Activated gamma-delta T cell treated with anti-CD3 and anti-CD28 coated beads, Interleukin-2, amount 50 U/mL, for 16 hours (primary cell): ENCODE measurements at places on chromosomes 16 and 17.

DNA sequence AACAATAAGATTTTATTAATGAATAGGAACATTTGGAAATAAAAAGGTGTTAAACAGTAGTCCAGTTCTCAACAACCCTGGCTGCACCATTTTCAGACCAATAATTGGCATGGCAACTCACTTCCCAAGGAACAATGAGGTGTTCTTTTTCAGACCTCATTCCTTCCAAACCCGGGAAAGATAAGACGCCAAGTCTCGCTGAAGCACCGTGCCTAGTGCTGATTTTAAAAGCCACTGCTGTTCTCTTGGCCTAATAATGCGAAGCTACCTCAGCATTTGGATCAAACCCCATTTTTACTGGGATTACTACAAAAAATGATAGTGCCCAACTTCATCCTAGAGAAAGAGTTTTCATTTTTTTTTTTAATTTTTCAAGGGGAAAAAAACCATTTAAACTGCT is 75.2 kb upstream of the NOL11 start:
- no peak for DNase-seq

GRCh38 chr17:71055128-71055527 is 885.8 kb downstream of the KCNJ2 start:
- no peak for DNase-seq

GRCh38 chr17:29091606-29092289 is 48.8 kb downstream of the PIPOX start:
- DNase-seq: no peak

GRCh38 chr16:86203557-86204275 is 304.8 kb downstream of the IRF8 start:
- no peak for DNase-seq

GRCh38 chr17:46047398-46047797 is 48.3 kb downstream of the STH start:
- no peak for DNase-seq

DNA sequence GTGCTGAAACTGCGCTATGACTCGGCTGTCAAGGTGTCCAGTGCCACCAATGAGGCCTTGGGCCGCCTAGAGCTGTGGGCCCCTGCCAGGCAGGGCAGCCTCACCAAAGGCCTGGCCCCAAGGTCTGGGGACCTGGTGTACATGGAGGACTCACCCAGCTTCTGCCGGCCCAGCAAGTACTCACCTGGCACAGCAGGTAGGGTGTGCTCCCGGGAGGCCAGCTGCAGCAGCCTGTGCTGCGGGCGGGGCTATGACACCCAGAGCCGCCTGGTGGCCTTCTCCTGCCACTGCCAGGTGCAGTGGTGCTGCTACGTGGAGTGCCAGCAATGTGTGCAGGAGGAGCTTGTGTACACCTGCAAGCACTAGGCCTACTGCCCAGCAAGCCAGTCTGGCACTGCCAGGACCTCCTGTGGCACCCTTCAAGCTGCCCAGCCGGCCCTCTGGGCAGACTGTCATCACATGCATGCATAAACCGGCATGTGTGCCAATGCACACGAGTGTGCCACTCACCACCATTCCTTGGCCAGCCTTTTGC is 25.0 kb downstream of the WNT9B start:
- DNase-seq: no peak

- no peak for DNase-seq
Observed at GRCh38 chr17:44345454-44346026, 438 bp downstream of the GRN start.

GRCh38 chr16:77499373-77500285 is 64.8 kb upstream of the ADAMTS18 start:
- no peak for DNase-seq

DNA sequence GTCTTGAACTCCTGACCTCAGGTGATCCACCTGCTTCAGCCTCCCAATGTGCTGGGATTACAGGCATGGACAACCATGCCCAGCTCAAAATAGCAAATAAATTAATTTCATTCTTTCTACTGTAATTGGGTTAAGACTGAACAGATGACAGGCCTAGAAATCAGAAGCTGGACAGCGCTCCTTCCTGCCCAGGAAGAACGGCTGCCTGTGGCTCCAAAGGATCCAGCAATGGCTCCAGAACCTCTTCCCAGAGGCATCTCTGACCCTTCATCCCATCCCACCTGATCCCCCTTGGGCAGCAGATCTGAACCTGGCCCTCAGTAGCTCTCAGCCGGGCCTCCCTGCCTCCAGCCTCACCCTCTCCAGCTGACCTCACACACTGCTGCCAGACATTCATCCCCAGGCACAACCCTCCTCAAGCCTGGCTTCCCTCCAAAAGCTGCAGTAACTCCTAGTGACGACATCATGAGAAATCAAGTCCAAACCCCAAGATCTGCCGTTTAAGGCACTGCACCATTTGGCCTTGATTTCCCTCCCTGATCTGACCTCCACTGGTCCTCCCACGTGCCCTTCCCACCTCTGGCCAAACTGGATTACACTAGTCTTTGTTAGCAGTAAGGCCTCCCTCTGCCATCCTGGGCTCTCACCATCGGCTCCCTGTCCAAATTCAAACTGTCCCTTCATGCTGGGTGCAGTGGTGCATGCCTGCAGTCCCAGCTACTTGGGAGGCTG is 3.1 kb upstream of the MIF4GD start:
- DNase-seq: no peak

DNA sequence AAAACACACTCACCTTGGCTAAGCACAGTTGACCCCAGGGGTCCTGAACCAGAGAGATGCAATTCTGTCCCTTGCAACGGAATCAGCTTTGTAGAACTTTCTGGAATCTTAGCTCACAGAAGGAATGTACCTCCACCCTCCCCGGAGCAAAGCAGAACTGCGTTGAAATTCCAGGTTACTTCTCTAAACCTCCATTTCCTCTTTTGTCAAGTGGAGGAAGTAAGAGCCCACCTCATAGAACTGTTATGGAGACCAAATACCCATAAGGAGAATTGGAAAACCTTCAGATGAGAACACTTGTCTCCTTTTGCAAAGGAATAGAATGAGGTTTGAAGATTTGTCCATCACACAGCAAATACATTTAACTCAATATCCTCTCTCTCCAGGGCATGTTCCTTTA is 86.6 kb upstream of the RBBP6 start:
- DNase-seq: no peak

DNA sequence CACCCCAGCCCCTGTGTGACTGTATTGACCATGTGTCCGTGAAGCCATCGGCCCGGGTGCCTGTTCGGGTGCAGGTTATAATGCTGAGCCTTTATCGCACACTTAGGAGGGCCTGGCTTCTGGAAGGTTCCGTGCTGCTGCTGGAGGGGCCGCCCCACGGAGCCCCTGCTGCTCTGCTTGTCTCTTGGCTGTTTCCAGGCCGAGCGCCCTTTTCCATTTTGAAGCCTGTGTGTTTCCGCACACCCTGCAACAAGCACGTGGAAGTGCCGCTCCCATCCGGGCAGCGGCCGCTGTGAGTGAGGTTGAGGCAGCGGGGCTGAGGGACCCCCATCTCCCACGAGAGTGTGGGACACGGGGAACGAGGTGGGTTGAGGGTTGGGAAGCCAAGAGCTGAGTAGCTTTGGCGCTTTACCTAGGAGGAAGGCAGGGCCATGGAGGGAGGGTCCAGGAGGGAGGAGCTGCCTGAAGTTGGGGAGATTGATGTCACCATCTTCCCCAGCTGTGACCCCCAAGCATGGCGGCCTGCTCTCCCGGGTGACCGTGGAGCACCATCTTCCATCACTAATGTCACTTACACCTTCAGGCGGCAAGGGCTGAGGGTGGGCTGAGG is 200.1 kb upstream of the GSE1 start:
- DNase-seq: no peak

DNA sequence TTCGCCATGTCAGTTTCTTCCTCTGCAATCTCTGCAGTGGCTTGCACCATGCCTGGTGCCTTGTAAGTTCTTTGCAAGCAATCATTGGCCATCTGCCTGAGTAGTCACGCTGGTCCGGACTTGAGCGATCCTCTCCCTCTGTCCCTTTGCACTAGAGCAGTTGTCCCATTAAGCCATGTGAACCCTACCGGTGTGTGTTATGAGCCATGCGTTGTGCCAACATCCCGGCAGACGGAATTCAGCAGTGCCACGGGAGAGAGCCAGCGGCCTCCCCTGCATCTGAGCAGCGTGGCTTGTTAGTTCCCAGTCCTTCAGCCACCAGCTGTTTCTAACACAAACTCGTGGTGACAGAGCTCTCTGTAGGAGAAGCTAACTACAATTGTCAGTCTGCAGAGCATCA is 275.1 kb upstream of the HSBP1 start:
- DNase-seq: no peak
